ENCODE measurements at places on chromosomes 3 and 15.
A peak's percentile ranks its signal among the peaks of the same experiment; 100 is the strongest.

- DNase-seq, result no peak
Measured at GRCh38 chr3:4742359-4742758, 236.9 kb upstream of the BHLHE40 start.

GRCh38 chr3:170437176-170437575 lies 18.5 kb downstream of the CLDN11 start:
- DNase-seq, result peak; percentile 64

DNA sequence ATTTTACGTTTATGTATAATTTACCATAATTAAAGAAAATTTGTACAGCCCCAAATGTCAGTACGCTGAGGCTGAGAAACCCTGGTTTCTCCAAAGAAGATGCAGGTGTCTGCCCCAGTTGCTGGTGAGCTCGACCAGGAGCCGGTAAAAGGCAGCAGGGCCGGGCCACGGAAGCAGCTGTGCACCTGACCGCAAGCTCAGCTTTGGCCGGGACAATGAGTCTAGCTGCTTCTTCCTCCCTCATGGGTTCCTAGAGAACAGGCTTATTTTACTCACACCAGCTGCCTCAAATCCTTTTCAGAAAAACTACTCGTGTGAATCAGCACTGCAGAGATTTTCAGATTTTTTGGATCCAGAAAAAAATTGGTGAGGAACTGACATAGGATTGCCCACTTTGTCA lies 18.0 kb upstream of the ZXDC start:
- DNase-seq, result no peak

DNA sequence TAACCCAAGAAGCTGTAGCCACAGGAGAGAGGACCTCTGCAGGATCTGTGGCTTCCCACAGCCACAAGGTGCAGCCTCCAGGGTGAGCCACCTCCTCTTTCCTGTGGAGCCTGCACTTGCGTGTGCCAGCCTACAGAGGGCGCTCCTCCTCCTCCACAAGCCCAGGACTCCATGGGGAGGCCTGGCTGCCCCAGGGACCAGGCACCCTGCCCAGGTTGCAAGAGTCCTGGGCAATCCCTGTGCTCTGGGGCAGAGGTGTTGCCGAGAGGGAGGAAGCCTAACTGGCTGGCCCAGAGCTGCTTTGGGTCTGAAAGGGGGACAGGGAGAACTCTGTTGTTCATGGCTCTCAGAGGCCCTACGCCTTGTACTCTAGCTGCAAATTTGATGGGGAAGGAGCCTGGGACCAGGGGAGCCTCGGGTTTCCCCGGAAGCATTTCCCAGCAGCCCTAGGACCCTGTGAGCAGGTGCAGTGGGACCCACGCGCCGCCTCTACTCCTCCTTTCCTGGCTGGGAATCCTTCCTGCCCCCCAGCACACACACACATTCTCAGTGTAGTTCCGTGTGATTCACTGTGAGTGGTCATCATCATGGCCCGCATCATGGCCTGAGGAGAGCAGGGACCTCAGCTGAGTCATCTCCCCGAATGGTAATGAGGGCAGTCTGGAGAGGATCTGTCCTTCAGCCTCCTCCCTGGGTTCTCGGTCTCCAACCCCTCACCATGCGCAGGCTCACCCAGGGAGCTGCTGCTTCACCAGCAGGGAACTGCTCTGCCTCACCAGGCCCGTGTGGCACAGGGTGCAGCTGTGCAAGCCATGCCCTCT lies 24.3 kb downstream of the TBC1D21 start:
- DNase-seq, result no peak

- DNase-seq, result no peak
Measured at GRCh38 chr3:123310186-123310585, 108.4 kb downstream of the SEC22A start.

DNA sequence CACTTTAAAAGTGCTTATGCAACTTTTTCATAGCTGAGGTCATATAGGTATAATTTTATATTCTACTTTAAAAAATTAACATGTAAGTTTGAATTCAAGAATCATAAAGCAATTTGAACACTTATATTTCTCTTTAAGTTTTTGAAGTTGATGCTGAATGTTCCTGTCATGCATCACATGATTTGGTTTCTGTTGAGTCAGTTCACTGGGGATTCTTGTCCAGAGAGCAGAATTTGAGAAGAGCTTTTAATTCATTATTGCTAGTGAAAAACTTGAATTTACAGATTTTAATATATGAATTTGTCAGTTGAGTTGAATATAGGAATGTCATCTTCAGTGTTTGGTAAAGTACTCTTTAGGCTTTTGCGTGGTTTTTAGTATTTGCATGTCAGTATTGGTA lies 7.9 kb downstream of the SLC25A26 start:
- DNase-seq, result no peak

GRCh38 chr3:172341482-172342059 lies 106.7 kb downstream of the GHSR start:
- no peak for DNase-seq

- no peak for DNase-seq
Measured at GRCh38 chr3:78917536-78917935, 850.3 kb downstream of the ROBO1 start.

DNA sequence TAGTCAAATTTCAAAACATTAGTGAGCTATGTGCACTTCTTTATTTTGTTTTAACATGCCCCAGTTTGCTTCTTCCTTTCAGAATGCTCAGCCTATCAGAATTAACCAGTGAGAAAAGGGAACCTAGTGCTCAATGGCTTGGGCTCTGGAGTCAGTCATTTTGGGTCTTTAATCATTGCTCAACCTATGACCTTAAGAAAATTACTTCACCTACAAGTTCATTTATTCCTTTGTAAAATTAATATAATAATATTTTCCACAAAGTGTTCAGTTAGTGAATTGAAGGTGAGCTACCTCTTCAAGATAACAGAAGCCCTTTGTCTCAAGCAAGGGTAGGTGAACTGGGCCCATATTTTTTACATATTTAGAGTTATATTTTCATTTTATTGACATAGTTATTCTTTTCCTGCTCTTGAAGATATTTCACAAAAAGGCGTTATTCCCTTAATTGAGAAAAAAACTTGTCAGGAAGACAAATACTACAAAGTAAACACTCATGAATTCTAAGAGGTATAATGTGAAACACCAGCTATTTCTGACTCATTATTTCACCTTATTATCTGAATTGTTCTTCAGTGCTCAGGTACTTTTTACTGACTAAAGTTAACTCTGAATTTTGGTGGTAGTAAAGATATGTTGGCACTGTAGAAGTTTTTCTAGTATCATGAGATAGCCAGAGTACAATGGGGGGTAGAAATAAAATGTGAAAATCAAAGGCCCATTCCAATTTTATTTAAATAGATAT lies 415.5 kb downstream of the NAALADL2 start:
- DNase-seq, result no peak

- DNase-seq, result no peak
Measured at GRCh38 chr3:26307192-26307591, 315.4 kb upstream of the LRRC3B start.

DNA sequence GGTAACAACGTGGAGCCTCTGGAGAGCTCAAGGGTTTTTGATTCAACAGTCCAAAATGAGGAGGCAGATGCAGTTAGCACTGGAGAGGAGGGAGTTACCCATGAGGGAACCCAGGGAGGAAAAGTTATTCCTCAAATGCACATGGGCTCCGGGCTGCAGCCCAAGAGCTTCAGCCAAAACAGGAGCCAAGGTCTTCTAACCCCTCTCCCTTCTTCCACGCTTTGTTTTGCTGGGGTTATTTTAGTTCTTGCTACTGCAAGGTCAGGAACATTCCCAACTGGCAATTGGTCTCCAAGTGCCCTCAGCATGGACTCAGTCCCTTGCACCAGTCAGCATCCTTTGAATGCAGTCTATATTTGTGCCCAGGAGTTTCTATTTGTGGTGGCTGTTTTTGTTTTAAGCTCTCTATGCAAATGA lies 90.0 kb downstream of the TGFBR2 start:
- DNase-seq, result peak; percentile 54

- DNase-seq, result no peak
Measured at GRCh38 chr3:117184574-117184973, 475.0 kb downstream of the TUSC7 start.

GRCh38 chr15:40739854-40740253 lies 15.2 kb downstream of the RMDN3 start:
- DNase-seq, result no peak
